ENCODE measurements at places on chromosomes 4 and X. TPM values are rescaled to one million over a fixed set of nuclear protein-coding genes. Genes with fewer than 3 reads are reported as not detected.

The CT45A3 gene
- not detected for polyA plus RNA-seq

The BBS7 gene
- 136 TPM for polyA plus RNA-seq

The VSIG4 gene
- not detected for polyA plus RNA-seq

The XKRX gene
- polyA plus RNA-seq, result not detected

The MAPK10 gene
- 144 TPM for polyA plus RNA-seq

The GNL3L gene
- polyA plus RNA-seq, result 0.70 TPM

The CNGA1 gene
- polyA plus RNA-seq, result 0.46 TPM

The NLGN3 gene
- polyA plus RNA-seq, result 16.4 TPM

The RADX gene
- not detected for polyA plus RNA-seq

The HTN3 gene
- polyA plus RNA-seq, result not detected

The PF4V1 gene
- not detected for polyA plus RNA-seq

The FGF2 gene
- 2.6 TPM for polyA plus RNA-seq

The SPANXD gene
- not detected for polyA plus RNA-seq

The WFS1 gene
- polyA plus RNA-seq, result 30.1 TPM

The PPM1K gene
- polyA plus RNA-seq, result 35.1 TPM

The CHRNA9 gene
- polyA plus RNA-seq, result not detected

The CLIC2 gene
- polyA plus RNA-seq, result 1.1 TPM

Data from Purkinje cell (primary cell).